Caki2 (cell line): ENCODE measurements at places on chromosomes 4 and X.

GRCh38 chr4:93030670-93031069 is 726.9 kb downstream of the GRID2 start:
- DNase-seq = no peak

GRCh38 chr4:140256335-140256734 is 102.4 kb upstream of the MAML3 start:
- peak; percentile 36 for DNase-seq

GRCh38 chr4:159144112-159144694 is 41.3 kb downstream of the RAPGEF2 start:
- no peak for DNase-seq

DNA sequence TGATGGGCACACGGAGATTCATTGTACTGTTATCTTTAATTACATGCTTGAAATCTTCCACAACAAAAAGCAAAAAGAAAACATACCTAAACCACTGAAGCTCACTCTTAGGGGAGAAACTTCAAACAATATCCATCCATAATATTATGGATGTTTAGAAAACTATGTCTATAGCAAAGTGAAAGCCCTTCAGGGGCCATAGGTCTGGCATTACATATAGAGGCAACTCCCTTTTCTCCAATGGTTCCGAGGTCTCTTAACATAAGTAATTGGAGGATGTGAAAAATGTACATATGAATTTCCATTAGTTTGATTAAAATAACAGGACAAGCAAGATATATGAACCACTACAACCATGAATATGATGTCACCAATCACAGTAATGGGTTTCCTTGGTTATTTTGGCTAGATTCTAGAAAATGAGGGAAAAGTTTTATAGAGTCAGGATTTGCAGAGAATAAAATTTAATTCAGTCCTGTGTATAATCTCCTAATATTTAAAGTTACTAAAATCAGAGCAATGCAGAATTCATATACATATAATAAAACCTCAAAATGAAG is 10.8 kb downstream of the UGDH start:
- no peak for DNase-seq

DNA sequence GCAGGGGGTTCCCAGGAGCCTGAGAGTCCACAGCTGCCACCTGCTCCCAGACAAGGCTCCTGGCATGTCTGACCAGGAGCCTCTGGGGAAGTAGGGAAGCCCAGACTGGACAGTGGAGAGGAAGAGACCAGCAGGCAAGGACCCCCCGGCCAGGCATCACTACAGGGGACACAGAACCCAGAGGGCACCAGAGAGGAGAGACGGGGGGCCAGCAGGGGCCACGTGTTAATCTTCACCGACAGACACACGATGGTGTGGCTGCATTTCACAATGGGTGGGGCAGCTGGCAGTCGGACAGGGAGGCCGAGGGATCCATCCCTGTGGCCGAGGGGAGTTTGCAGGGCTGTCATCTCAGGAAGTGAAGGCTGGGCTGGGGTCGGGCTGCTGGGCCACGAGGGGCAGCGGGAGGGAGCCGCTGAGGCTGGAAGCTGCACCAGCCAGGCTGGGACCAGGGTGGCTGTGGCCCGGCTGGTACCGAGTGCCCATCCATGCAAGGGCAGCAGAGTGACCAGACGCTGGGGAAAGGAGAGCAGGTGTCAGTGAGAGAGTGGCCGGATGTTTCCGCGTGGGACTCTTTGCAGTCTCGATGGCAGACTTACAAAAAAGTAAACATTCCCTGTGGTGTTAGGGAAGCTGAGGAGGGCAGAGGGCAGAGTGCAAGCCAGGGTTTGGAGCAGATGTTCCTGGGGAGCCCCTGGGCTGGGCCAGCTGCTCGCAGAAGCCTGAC is 4.7 kb downstream of the PDE6B start:
- DNase-seq = no peak

GRCh38 chrX:74324131-74324530 is 20.2 kb downstream of the ZCCHC13 start:
- DNase-seq = no peak

DNA sequence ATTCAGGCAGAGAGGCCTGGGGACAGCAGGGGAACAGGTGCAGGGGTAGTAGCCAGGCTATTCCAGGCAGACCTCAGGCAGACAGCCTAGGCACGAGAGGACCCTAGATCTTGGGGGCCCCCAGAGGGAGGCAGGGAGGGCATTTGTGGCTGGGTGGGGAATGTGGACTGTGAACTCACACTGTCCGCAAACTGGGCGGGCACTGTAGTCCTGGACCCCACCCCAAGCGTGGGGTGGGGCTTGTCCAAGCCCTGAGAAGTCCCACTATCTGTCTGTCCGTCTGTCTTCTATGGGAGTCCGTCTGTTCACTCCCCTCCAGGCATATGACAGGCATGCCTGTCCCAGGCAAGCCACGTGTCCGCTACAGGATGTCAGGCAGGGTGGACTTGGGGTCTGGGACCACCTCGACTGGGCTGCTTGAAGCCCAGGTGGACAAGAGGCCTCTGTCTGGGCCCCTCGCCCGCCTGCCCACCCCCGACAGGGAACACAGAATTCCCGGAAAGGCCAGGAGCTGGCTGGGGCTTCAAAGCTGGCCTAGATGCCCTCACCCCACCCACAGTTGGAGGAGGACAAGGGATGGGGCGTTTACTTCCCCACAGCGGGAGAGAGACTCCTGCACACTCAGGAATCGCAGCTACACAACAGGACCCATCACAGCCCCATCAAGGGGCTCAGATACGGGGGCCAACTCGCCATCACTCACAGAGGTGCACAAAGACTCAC is at the start of gene SLC38A5:
Gene SLC38A5, minus strand, starts transcription at position 151 of the 723 bp plus-strand sequence. CDS start 2,336 bp downstream, outside the sequence.
- no peak for DNase-seq

DNA sequence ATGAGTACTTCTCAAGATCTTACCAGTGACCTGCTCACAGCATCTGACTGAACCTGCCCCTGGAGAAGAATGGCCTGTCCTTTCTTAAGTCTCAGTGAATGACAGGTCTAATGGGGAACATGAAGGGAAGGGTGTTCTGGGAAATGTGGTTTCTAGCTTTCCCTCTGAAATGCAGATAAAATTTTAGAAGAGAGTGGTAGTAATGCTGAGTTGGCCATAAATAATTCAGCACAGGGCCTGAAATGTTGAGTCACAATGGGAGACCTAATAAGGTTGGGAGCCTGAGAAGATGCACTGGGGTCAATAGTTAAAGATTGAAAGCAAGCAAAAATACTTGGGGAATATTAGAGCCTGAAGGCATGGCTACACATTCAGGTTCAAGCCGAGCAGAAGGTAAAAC is 214.9 kb upstream of the ARHGAP24 start:
- DNase-seq = no peak

GRCh38 chrX:120358737-120359456 is 3.0 kb upstream of the ATP1B4 start:
- DNase-seq = peak; percentile 25

GRCh38 chrX:115712484-115712883 is 151.5 kb downstream of the PLS3 start:
- DNase-seq = no peak

- DNase-seq = no peak
Measured at GRCh38 chr4:73540826-73541225, 59.3 kb downstream of the AFM start.

DNA sequence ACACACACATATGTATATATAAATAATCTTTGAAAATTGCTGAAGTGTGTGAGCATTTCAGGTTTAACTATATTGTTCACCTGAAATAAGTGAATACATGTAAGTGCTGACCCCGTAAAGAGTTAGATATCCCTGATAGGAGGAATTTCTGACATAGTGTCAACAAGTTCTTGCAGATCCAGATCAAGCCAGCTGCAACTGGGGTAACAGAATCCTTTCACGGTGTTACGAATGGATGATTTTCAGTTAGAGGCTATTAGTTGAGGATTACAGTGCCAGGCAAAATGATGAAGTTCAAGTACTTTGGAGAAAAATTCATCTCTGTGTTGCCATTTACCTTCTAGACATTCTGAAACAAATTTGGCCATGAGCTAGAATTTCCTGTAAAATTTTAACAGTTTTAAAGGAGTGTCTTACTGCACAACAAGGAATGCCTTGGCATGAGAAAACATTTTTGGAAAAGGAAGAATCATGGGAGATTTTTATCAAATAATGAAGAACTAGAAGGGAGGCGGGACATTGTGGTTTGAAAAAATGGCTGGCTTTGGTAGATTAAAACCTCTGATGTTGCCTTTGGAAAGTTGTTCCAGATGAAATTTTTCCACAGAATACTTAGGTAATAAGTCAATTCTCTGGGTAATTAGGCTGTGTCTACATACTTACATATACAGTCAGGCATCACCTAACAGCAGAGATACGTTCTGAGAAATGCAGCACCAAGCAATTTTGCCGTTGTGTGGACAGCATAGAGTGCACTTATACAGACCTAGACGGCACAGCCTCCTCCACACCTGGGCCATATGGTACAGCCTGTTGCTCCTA is 84.4 kb upstream of the FAT1 start:
- peak; percentile 80 for DNase-seq

GRCh38 chr4:16045687-16046086 is 38.1 kb downstream of the PROM1 start:
- peak; percentile 14 for DNase-seq

GRCh38 chr4:186920483-186920882 is 196.8 kb upstream of the FAT1 start:
- DNase-seq = no peak

GRCh38 chrX:112053169-112053568 is 29.4 kb downstream of the TRPC5 start:
- DNase-seq = no peak

DNA sequence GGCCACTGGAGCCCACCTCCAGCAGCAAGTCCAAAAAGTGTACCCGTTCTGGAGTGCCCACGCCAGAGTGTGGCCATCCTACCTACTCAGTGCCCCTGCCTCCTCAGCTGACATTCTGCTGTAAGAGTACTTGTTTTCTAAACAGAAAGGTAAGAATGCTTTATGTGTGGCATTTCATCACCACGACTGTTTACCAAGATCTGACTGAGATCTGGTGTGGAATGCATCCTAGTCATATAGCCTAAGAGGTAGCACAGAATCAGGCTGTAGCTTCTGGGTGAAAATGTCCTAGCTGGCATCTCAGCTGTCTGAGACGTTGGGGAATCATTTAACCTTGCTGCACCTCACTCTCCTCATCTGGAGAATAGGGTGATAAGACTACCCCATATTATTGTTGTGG is 638.7 kb upstream of the TENM3 start:
- DNase-seq = no peak
